ENCODE measurements at places on chromosomes 11 and 22.

- DNase-seq: no peak
Measured at GRCh38 chr11:120134931-120135228, 3.0 kb downstream of the TRIM29 start.

GRCh38 chr11:134634897-134635831, 223.1 kb upstream of the B3GAT1 start:
- no peak for DNase-seq

DNA sequence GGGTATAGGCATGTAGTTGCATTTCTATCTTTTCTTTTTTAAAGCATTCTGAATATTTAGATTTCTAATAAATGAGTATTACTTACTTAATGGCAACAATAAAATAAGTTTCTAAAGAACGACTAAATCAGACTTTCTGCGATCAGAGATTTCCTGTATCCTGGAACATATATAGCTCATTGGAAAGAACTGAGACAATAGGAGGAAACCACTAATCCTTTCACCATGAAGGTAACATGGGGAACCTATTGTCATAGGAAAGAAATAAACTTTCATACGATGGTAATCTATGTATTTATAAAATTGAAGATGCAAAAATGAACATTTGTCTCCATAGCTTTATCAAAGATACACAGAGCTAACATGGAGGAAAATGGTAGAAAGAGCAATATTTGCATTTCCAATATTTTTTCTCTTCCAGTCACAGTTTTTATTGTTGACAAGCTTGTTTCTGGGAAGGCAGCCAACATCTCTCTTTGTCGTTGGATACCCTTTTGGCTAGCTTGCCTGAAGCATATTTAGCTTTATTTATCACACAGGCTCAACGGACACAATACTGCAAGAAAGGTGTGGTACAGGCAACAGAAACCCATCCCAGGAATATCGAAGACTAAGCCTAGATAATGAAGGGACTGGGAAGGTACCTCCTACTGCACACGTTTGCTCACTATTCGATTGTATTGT, 293.3 kb upstream of the MPPED2 start:
- no peak for DNase-seq

GRCh38 chr11:3894128-3894731, 38.8 kb downstream of the STIM1 start:
- DNase-seq: no peak

GRCh38 chr22:20238901-20239675, 29.0 kb downstream of the RTN4R start:
- no peak for DNase-seq

- peak; percentile 89 for DNase-seq
Measured at GRCh38 chr11:33936725-33937604, 45.1 kb upstream of the LMO2 start.

GRCh38 chr11:128318856-128319474, 268.4 kb downstream of the ETS1 start:
- DNase-seq: no peak

DNA sequence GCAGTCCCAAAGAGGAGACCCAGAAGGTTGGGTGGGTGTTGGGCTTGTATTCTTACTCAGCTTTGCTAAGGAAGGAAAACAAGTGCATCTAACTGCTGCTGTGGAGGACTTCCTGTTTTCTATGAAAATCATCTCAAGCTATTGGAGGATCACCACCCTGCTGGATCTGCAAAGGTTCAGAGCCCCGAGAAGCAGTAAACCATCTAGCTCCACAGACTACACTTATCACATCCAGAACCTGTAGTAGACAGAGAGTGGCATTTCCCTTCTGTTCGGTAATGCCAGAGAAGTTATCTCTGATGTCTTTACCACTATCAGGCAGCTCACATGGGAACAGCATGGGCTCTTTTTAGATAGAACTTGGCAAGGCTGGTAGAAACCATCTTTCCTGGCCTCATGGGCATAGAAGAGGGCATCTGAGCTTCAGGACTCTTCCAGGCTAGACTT, 21.7 kb downstream of the KCNJ1 start:
- no peak for DNase-seq
